HuH-7 (cell line): ENCODE measurements at places on chromosomes 7 and 10.

DNA sequence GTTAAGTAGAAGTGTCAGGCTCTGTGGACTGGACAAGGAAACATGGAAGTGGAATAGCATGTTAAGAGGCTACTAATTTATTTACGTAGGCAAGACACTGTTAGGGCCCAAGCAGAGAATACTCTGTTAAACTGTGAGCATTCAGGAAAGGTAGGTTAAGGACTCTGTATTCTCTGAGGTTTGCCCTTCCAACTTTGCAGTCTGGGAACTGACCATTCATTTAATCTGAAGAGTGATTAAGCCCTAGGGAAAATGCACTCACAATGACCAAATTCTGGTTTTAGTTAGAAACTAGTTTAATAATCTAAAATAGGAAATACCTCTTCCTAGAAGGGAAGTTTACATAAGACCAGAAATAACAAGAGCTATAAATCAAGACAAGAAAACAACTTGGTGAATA lies 266.6 kb downstream of the SUGCT start:
- no peak for DNase-seq

GRCh38 chr10:3095373-3096139 lies 28.2 kb downstream of the PFKP start:
- peak; percentile 52 for DNase-seq

GRCh38 chr10:26706206-26706605 lies 8.7 kb downstream of the PDSS1 start:
- no peak for DNase-seq

DNA sequence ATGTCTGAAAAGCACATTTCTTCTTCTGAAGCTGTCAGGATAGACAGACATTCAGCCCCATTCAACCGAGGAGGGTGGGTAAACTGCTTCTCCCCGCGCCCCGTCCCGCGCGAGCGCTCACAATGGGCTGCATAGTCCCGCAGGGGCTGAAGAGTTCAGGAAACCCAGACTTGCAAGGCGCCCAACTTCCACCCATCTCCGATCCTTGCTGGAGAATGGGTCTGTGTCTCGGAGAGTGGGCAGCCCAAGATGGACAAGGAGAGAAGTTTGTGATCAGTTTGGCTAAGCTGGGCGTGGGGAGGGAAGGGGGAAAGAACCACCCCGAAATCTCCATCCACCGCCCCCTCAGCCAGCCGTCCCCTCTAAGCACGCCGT lies 686 bp downstream of the AASS start:
- peak; percentile 19 for DNase-seq

- no peak for DNase-seq
These were observed 337.5 kb upstream of the KCND2 start for GRCh38 chr7:119935418-119936025.

DNA sequence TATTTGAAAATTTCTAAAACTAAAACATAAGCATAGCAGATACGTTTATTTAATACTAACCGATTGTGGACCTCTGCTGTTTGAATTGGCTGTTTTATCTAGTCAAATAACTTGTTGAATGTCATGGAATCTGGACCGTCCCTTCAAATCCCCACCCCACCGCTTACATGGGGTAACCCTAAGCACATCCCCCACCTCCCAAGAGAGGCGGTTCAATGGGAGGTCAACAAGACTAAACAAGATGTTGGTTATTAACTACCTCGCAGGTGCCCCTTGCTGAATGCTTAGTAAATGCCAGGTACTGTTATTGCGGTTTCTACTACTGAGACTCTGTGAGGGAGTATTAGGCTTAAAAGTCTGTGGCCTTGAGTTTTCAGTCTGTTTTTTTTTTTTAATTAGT lies 70.9 kb downstream of the DAGLB start:
- DNase-seq, result peak; percentile 85

- no peak for DNase-seq
These were observed 99.1 kb upstream of the PDGFA start for GRCh38 chr7:618539-619367.

DNA sequence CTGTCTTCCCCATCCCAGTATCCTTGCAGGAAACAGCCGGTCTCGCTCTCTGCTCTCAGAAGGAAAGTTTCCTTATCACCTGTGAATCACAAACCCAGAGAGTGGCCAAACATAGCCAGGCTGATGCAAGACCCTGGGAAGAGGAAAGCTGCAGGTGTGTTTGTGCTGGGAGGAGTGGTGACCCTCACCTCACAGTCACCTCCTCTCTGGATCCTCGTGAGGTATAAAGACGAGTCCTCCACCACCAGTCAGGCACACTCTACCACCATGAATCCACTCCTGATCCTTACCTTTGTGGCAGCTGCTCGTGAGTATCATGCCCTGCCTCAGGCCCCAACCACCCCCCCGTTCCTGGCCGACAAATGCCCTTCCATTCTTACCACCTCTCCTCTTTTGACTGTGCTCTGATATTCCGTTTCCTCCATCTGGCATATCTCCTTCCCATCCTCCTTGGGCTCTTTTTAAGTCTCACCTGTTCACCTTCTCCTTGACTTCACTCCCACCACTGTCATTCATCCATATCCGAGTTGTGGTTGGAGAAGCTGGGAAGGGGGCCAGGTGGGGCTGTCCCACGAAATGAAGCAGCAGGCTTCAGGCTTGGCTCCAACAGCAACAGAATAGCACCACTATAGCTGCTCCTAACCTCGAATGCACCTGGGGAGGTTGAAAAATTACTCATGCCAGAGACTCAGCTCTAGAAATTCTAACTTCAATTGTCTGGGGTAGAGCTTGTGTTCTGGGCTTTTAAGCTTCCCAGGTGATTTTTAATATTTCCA lies at the start of gene PRSS1:
Gene PRSS1 (plus strand): TSS at position 255 of the 776 bp plus-strand sequence. CDS start 13 bp downstream, at position 268.
- DNase-seq, result no peak
